ENCODE measurements at places on chromosomes 3 and 15. TPM values are rescaled to one million over a fixed set of nuclear protein-coding genes. Genes with fewer than 3 reads are reported as not detected.

The MBD4 gene
- total RNA-seq: 57.6 TPM

DNA sequence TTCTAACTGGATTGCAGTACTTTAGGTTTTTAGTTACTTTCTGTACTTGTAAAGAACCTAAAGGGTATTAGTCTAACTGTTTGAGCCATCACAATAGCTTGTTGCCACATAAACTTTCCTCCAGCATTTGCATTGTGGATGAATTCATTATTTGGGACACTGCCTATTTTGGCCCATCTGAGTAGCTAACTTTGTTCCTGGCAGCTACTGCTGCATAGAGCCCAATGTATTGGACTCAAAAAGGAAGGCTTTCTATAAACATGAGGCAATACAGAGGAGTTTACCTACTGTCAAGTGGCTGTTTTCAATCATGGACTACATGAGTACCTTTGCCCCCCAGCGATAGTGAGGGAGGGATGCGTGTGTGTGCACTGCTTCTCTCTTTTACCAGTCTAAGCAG, 1.9 kb downstream of the ROBO2 start:
- no peak overlapping the region for H3K27ac ChIP-seq
- H3K4me3 ChIP-seq: no peak overlapping the region
- no peak for DNase-seq
- H3K36me3 ChIP-seq: no peaks in the 10 kb centered on the region
- H3K27me3 ChIP-seq: no peaks in the 10 kb centered on the region

- peak overlapping the region; percentile 11 for H3K27ac ChIP-seq
- peaks cover 57% of the 10 kb centered on the region for H3K4me1 ChIP-seq
- DNase-seq: no peak
- H3K36me3 ChIP-seq: peaks cover 27% of the 10 kb centered on the region
These were observed 1.5 kb upstream of the RBM15B start for GRCh38 chr3:51389423-51390183.

- H3K27ac ChIP-seq: peak overlapping the region; percentile 87
- H3K36me3 ChIP-seq: no peaks in the 10 kb centered on the region
- DNase-seq: no peak
- H3K4me1 ChIP-seq: peaks cover 16% of the 10 kb centered on the region
- H3K4me3 ChIP-seq: peak overlapping the region; percentile 56
These were observed 311.5 kb downstream of the RORA start for GRCh38 chr15:60917461-60918145.

- no peak for DNase-seq
- H3K4me1 ChIP-seq: peaks cover 73% of the 10 kb centered on the region
- H3K4me3 ChIP-seq: no peak overlapping the region
- no peak overlapping the region for H3K27ac ChIP-seq
- H3K36me3 ChIP-seq: no peaks in the 10 kb centered on the region
These were observed 77.3 kb downstream of the SMAD3 start for GRCh38 chr15:67142767-67143100.

- no peaks in the 10 kb centered on the region for H3K36me3 ChIP-seq
- H3K27ac ChIP-seq: no peak overlapping the region
- no peak overlapping the region for H3K4me3 ChIP-seq
- no peak for DNase-seq
These were observed 150.5 kb downstream of the WDR76 start for GRCh38 chr15:43977072-43977884.

All from ascending aorta (tissue), 2 donors.